GM06990 (cell line): ENCODE measurements at places on chromosomes 11 and 22.

GRCh38 chr22:31244046-31244942, 32.2 kb downstream of the LIMK2 start:
- DNase-seq = no peak

GRCh38 chr11:62882788-62883501, 2.2 kb downstream of the SLC3A2 start:
- DNase-seq = no peak

DNA sequence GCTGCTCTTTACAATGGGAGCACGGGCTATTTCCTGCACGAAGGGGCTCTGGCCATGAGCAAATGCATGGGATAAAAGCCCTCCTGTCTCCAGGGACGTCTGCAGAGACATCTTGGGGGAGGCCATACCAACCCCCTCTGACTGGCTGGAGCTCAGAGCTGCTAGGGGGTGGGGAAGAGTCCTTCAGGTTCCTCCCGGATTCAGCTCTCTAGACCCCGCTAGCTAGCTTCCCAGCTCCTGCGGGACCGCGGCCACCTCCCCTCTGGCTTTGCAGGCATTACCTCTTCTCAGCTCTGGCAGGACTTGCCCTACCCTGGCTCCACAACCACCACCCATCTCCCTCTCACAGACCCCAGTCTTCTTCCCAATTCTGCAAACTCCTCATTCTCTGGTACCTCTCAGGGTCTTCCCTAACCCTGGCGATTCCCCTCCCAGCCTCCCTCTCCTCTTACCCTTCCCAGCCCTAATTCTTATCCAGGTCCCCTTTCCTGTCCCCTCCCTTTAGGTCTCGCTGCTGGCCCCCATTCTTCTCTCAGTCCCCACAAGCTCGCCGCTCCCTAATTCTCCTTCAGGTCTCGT, 802 bp downstream of the SYT13 start:
- no peak for DNase-seq

DNA sequence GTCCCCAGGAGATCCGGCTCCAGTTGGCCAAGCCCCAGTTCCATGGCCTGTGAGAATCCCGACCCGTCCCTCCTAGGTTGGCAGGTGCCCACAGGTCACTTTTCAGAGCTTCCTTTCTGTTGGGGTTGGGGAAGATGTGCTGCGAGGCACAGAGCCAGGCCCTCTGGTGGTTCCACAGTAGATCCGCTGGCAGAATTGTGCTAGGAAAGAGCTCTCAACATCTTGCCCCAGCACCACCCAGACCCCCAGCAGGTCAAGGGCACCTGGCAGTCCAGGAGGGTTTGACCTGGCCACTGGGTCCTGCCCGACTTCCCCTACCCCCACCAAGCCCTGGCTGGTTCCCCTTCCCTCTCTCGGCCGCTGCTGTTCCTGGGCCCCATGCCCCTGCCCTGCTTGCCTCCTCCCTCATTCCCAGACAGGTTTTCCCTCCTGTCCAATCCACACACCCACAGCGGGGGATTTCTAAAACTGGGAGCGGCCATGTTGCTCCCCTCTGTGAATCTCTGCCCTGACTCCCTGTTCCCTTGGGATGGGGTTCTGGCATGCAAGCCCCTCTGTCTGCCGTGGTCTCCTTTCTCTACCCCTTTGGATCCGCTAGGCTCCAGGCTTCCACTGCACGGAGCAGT, 26.2 kb upstream of the GCAT start:
- no peak for DNase-seq

GRCh38 chr11:116716621-116717020, 56.2 kb downstream of the BUD13 start:
- no peak for DNase-seq

- peak; percentile 87 for DNase-seq
Observed at GRCh38 chr11:819943-820649, 1.4 kb downstream of the PNPLA2 start.

DNA sequence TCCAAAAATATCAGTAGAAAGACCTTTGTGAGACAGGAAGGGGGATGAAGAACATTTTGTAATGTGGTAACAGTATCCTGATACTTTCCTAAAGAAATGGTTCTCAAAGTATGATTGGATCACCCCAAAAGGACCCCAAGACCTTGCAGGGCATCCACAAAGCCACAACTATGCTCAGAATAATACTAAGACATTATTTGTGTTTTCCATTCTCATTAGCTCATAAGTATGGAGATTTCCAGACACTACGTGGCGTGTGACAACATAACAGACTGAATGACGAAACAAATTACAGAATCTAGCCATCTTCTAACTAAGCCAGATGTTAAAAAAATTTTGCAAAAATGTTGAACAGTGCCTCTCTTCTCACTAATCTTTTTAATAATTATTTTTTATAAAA, 24.9 kb downstream of the CHEK2 start:
- no peak for DNase-seq

DNA sequence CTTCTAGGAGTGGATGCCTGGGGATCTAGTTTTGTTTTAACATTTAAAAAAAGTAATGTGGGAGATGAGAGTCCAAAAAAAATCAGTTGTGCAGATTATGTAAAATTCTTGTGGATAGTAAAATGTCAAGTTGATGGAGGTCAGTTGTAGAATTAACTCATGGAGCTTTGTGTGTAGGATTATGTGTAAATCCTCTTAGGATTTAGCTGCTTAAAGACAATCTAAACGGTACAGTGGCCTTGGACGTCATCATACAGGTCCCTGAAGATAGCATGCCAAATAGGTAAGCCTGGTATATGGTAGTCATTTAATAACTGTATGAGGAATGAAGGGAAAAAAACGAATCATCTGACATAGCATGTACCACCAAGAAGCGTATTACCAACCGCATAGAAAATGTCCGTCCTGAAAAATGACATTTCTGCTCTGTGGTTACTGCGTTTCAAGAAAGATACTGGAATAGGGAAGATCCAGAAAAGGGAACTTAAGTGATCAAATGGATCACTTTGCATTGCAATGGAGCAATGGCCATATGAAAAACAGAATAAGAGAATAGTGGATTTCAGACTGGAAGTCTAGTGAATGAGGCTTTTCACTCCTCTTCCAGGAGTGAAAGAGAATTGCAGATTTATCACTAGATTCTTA, 61.3 kb downstream of the BCL2L13 start:
- no peak for DNase-seq

GRCh38 chr11:73246303-73246702, 25.8 kb upstream of the P2RY6 start:
- no peak for DNase-seq
